SW480 (cell line): ENCODE measurements at places on chromosomes 2 and 18.

- no peak for DNase-seq
Measured at GRCh38 chr2:235142601-235143000, 190.8 kb downstream of the SH3BP4 start.

GRCh38 chr2:122741403-122741802, 986.0 kb downstream of the TSN start:
- no peak for DNase-seq

DNA sequence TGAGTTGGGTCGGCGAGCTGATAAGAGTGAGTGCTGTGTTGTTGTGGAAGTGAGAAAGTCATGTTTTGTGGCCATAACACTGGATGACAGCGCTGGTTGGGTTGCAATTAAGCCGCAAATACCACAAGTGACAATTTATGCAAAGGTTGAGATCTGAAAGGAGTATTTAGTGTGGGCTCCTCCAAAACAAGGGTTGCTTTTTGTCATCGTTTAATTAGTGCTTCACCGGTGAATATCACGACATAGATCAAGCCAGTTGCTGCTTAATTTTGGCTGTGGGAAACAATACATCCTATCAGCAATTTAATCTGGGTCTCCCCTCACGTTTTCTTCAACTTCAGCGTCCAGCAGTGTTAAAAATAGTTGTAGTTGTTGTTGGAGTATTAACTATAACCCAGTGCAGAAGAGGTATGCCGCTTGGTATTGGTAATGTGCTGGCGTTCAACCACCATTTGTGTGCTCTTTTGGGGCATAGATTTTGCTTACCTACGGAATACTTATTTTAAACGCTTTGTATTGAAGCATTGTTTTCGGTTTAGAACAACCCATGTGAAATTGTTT, 662 bp downstream of the ACVR2A start:
- peak; percentile 52 for DNase-seq

DNA sequence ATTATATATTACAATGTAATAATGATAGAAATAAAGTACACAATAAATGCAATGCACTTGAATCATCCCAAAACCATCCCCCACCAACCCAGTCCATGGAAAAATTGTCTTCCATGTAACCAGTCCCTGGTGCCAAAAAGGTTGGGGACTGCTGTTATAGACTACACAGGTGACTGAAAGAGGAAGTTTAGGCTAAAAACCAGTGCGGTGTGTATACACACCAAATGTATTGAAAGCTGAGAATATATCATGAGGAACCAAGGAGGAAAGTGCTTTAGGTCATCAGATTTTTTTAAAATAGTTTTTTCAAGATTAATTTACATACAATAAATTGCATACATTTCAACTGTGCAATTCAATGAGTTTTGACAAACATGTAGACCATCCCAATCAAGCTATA, 20.5 kb upstream of the C1D start:
- DNase-seq: no peak

- DNase-seq: no peak
Measured at GRCh38 chr18:478681-479080, 21.8 kb downstream of the COLEC12 start.

GRCh38 chr18:54260396-54261072, 8.8 kb upstream of the POLI start:
- no peak for DNase-seq

GRCh38 chr2:215136669-215137328, 1.6 kb downstream of the ABCA12 start:
- peak; percentile 7 for DNase-seq
